ENCODE measurements at places on chromosomes 3 and 15.
A peak's percentile ranks its signal among the peaks of the same experiment; 100 is the strongest.

- DNase-seq: peak; percentile 48
Observed at GRCh38 chr3:133055339-133055738, 17.1 kb downstream of the TMEM108 start.

DNA sequence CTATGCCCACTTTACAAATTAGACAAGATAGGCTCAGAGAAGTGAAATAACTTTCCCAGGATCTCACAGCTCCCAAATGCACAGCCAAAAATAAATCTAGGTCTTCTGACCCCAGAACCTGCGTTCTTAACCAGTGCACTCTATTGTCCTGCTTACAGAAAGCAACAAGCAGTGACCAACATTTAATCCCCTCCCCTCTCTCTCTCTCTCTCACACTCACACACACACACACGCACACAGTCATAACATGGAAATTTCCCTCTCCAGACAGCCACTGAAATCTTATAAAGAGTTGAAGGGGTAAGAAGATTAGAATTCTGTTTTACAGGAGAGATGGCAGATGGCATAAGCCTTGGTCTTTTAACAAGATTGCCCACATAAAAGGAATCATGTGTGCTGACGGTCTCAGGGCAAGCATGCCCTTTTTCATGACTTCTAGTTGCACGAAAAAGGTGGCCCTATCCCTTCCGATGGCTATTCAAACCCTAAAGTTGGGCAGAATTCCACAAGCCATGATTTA is 29.4 kb downstream of the EOGT start:
- no peak for DNase-seq

- DNase-seq: no peak
Observed at GRCh38 chr15:91946075-91946474, 92.6 kb downstream of the SLCO3A1 start.

GRCh38 chr15:89492111-89492641 is 4.2 kb downstream of the RHCG start:
- DNase-seq: no peak

DNA sequence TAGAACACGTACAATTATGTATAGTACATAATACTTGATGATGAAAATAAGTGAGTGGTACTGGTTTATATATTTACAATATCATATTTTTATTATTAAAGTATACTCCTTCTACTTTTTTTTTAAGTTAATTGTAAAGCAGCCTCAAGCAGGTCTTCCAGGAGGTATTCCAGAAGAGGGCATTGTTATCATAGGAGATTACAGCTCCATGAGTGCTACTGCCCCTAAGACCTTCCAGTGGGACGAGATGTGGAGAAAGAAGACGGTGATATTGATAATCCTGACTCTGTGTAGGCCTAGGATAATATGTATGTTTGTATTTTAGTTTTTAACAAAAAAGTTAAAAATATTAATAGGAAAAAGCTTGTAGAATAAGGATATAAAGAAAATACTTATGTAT is 40.3 kb upstream of the SCN5A start:
- DNase-seq: no peak

DNA sequence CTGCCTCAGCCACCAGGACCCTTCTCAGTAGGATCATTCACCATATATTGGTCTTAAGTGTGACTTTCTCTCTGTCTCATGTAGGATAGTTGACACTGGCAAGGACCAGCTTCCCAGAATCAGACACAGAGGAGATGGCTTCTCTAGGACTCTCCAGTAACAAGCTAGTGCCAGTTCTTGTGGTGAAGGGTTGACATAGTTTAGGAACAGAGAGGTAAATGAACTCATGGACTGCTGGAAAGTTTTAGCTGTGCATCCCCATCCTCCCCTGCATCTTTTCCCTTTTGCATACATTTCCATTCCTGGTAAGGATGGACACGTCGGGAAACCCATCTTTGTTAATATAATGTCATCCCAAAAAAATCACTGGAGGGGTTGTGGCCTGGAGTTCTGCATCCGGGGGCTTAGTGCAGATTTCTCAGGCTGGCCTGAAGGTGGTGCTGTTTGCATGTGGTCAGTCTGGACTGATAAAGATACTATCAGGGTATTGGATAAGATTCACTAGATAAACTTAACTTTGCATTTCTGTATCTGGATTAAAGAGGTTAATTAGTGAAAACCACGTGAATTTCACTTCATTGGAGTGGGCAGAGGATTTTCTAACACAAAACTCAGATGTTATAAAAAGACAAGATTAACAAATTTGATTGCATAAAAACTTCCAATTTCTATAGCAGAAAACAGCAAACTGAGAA is 110.8 kb downstream of the TBC1D2B start:
- DNase-seq: peak; percentile 0

- DNase-seq: no peak
Observed at GRCh38 chr3:150116196-150116595, 145.5 kb upstream of the PFN2 start.

DNA sequence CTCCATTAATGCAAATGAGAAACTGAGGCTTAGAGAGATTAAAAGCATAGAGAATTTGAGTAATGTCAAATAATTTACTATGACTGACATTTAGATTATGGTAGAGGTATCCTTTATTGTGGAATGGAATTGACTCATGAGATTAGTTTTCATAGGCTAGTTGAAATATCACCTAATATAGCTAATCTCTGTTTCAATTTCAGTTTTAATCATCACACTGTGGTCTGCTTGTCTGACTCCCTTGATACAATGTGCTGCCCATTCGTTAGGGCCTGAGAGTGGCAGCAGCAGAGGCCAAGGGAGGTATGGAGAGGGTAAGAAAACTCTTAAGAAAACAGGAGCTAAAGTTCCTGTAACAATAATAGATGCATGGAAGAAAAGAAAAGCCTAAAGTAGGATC is 13.2 kb upstream of the ZBTB20 start:
- no peak for DNase-seq

DNA sequence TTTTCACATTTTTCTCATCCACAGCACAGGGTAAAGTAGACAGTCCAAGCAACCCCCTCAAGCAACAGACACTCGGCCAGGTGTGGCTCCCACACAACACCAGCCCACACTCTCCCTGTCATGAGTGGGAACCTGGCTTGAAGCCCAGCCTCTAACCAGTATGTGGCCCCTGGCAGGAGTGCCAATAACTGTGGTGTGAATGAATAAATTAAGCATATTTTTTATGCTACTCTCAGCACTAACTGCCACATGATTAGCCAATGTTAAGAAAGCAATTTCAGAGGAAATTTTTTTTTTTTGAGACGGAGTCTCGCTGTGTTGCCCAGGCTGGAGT is 9.9 kb downstream of the IL17RD start:
- DNase-seq: no peak

DNA sequence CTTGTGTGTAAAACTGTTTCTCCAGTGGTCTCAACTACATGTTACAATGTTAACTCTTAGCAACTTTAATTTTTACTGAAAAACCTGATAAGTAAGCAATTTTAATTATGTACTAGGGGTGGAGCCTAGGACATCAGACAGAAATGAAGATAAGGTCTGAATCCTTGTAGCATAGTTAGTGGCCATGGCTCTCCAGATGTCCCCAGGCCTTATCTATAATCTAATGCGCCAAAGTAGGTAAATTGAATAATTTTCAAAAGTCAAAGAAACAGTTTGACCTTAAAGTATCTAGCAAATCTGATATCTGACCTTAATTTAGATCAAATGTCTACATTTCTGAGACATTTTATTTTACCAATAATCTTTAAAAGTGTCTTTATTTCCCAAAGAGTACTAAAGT is 8.2 kb downstream of the MAGEF1 start:
- no peak for DNase-seq

DNA sequence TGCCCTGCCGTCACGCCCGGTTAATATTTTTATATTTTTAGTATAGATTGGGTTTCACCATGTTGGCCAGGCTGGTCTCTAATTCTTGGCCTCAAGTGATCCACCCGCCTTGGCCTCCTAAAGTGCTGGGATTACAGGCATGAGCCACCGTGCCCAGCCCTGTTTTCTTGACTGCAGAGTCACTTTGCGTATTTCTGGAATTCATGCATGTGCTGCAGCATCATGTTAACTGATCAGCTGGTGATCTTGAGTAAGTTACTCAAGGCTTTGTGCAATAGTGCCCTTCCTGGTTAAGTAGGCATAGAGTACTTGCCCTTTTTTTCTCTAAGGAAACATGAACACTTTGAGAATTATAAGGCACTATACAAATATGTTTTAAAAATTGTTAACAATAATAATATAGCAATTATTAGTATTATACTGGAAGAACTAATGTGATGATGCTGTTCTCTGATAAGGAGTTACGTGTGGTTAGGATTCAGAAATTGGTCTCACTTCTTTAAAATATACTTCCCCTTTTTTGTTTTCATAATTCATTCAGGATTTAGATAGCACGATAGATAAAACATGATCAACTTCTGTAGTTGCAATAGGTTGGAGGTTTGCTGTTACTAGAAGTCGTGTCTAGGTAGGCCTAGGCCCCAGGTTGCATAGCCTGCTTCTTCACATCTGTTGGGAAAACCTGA is 33.6 kb downstream of the GPR171 start:
- no peak for DNase-seq

GRCh38 chr3:53328746-53329145 is 18.6 kb downstream of the DCP1A start:
- no peak for DNase-seq

GRCh38 chr3:178415384-178415783 is 120.9 kb upstream of the KCNMB2 start:
- no peak for DNase-seq

GRCh38 chr3:43894176-43895049 is 203.7 kb downstream of the ABHD5 start:
- no peak for DNase-seq

- DNase-seq: no peak
Observed at GRCh38 chr3:153442386-153442785, 280.4 kb downstream of the RAP2B start.

DNA sequence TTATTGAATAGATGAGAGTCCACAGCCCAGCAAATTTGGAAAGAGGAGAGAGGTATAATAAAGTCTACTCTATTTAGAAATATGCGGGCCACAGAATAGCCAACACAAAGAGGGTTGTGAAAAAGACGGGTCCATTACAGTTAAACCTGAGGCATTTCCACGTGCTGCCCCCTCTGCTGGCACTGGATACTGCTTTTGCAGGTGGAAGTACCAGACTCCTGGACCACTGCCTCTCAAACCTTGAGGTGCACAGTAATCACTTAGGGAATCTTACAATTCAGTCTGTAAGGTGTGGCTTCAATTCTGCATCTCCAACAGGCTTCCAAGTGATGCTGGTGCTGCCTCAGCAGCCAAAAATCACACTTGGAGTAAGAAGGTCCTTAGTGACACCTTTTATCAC is 3.0 kb upstream of the TFDP2 start:
- DNase-seq: no peak

- no peak for DNase-seq
Observed at GRCh38 chr15:93649691-93650235, 560.8 kb upstream of the RGMA start.

DNA sequence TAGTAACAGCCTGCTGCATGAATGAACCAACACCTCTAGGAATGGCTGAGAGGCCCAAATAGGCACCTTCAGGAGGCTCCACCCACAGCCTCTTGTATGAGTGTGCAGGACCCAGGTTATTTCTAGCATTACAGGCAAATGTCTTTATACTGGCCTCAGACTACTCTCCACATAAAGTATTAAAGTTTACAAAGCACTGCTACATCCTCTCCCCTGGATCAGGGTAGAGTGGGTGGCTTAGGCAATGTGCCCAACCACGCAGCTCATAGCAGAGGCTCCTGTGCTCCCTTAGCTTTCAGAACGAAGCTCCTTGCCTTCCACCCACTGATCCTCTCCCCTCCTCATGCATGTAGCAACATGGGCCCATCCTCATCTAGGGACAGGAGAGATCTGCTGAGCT is 16.3 kb downstream of the TMEM43 start:
- DNase-seq: no peak

DNA sequence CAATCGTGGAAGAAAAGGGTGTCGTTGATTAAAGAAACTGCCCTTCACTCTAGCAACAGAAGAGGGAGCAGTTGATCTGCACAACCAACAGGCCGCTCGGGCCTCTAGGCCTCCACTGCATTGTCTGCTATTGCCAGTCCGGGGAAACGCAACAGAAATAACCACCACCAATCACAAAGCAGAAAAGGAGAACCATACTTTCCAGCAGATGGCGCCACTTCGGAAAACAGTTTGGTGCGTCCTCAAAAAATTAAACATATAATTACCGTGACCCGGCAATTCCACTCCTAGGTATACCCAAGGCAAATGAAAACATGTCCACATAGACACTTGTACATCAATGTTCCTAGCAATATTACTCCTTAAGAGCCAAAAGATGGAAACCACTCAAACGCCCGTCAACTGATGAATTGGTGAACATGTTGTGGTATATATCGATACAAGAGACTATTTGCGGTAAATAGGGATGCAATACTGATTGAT is 154.1 kb downstream of the TJP1 start:
- DNase-seq: peak; percentile 52

DNA sequence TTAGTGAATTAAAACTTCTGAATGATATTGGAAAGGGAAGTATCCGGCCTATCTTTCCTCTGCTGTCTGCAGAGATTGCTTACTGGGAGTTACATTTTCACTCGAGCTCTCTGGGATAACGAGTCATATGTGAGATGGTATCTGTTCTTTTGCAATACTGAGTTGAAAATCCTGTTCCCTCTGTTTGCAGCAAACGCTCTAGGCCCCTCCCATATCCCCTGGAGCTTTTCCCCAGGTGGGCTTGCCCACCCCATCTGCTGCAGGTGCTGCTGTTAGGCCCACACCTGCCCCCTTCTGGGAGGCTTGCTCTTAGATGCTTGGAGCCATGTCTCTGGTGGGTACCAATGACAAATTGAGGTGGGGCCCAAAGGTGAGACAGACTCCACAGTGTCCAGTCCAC is 42.7 kb upstream of the MTMR10 start:
- DNase-seq: no peak

DNA sequence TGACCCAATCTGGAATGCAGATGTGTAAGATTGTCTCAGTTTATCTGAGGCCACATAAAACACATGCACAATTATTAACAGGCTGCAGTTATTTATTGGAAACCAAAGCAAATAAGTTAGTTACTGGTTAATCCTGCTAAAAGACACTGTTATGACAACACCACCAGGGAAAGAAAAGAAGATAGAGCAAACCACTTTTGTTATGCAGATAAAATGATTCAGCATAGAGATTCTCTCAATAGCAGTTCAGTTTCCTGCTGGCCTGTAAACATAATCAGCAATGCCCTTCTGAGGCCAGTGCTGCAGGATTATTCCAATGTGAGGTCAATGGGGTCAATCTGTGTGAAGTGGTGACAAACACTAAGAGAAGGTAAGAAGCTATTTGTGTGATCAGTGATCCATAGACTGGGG is 244.4 kb downstream of the ZBTB20 start:
- no peak for DNase-seq

DNA sequence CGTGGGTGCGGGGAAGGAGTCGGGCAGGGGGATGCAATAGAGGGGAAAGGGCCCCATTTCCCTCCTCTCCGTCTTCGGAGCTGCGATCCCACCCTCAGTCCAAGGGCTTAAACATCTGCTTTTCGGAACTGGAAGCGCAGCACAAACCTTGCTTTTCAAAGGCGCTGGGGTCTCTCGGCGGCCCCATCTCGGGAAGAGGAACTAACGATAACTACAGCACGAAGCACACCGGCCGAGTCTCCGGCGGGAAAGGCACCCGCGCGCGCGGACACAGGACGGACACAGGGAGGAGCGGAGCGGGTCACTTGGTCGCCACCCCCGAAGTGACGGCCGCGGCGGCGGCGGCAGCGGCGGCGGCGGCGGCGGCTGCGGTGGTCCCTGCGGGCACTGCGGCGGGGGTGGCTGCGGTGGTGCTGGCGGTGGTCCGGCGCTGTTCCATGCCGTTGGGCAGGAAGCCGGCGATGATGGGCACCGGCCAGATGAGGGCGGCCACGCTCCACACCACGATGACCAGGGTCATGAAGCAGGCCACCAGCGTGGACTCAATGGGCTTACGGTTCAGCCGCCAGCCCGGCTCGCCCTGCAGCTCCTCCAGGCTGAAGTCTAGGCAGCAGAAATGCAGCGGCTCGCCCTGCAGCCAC is 1.1 kb downstream of the TMEM158 start:
- DNase-seq: no peak
